ENCODE measurements at places on chromosomes 5 and 9. TPM values are rescaled to one million over a fixed set of nuclear protein-coding genes. Genes with fewer than 3 reads are reported as not detected.

GRCh38 chr9:21434202-21435014 lies 5.8 kb upstream of the IFNA1 start:
- no peak for DNase-seq

DNA sequence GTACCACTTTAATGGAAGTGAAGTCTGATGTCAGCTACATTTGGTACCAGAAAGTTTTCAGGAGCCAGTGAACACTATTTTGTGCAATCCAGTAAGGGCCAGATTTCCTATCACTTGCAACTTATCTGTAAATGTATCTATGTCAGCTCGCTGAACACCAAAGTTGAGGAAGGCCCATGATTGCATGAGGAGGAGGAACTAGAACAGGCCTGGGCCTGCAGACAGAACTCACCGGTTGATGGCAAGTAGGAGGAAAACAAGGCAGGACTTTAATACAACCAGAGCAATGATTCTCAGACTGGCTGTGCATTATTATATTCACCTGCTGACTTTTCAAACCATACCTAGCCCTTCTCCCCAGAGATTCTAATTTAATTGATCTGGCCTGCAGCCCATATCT lies 540.2 kb downstream of the CETN3 start:
- DNase-seq: no peak

GRCh38 chr5:151886546-151887275 lies 37.9 kb downstream of the GLRA1 start:
- no peak for DNase-seq

The PTTG1 gene
- 16.0 TPM for total RNA-seq

- no peak for DNase-seq
These were observed 307.5 kb downstream of the ZNF608 start for GRCh38 chr5:124438903-124439281.

The IFNA16 gene
- not detected for total RNA-seq

GRCh38 chr9:33222031-33222430 lies 17.9 kb upstream of the SPINK4 start:
- DNase-seq: no peak

DNA sequence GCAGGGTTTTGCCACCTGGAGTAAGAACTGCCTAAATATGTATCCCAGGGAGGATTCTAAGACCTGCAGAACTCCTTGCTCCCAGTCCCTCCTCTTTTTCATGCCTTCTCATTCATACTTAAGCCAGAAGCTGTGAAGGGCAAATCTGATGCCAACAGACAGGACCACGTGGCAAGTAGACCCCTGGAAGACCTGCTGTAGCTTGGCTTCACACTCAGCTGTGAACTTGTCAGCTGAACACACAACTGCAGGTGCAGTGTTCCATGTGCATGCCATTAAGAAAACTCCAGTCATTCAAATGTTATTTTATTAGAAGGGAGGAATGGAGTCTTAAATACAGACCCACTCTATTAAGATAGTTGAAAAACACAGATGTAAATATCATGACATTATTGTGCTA lies 79.3 kb upstream of the AGXT2 start:
- DNase-seq: no peak

GRCh38 chr5:137580030-137580429 lies 80.9 kb upstream of the SPOCK1 start:
- DNase-seq: no peak

- DNase-seq: no peak
These were observed 86.9 kb upstream of the PITX1 start for GRCh38 chr5:135120951-135121350.

The ZNF366 gene
- not detected for total RNA-seq

The SLC27A6 gene
- not detected for total RNA-seq

DNA sequence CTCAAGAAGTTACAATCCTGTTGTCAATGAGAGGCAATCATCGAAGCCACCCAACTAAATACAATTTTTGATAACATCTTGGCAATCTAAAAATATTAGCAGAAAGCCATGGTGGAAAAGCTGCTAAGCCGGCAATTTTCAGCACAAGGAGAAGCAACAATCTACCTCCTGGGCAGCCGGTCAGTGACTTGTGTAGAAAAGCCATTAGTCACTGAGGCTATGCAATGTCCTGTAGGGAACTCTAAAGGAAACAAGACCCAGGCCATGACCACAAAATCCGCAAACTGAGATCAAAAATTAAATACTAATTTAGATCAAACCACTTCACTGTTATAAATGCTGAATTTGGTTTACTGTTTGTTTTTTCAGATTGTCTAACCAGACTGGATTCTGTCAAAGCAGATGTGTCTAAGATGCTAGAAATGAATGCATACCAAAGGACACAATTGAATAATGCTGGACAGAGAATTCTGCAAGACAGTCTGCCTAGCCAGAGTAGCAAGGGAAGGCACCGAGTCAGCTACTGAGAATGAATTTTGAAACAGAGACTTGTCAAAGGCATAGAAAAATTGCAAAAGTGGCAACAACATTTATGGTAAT lies 384.8 kb downstream of the PRELID2 start:
- no peak for DNase-seq

DNA sequence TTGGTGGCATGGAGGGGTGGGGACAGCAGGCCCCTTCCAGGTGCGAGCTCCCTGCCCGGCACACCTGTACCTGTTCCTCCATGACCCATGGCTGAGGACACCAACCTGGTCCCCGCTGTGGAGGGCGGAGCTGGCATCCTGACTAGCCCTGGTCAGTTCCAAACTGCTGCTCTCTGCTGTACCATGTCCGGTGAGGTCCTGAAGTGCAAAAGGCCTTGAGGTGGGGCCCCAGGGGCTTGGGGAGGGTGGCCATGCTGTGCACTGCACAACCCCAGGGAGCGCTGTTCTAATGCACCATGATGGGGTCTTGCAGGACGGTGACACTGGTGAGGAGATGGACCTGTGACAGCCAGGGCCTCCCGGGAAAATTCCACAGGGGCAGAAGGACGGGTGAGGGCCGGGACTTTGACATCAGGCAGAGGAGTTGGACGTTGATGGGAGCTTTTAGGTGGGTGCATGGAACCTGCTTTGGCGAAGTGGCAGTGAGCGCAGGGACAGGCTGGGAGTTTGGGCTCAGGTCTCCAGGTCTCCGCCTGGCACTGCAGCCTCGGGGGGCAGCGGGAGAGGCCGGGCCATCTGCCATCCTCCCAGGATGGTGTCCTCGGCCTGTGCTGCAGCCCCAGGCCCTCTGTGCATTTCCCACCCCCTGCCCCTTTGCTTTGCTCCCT lies 38.9 kb downstream of the COL5A1 start:
- no peak for DNase-seq

The SPINK13 gene
- not detected for total RNA-seq

GRCh38 chr5:107565791-107566767 lies 104.7 kb downstream of the EFNA5 start:
- DNase-seq: no peak

The LCN2 gene
- total RNA-seq: not detected

DNA sequence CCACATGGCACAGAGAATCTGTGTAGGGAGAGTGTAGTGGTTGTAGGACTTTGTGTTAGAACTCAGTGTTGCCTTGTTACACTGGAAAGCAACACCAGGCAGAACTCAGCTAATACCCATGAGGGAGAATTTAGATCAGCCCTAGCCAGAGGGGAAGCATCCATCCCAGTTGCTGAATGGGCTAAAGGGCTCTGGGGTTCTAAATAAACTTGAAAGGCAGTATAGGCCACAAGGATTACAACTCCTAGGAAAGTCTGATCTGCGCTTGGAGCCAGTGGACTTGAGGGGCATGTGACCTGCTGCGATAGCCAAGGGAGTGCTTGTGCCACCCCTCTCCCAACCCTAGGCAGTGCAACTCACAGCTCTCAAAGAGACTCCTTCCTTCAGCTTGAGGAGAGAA lies 26.9 kb downstream of the PTGS1 start:
- no peak for DNase-seq

The TRIM36 gene
- total RNA-seq: not detected

The PCDHA8 gene
- not detected for total RNA-seq

DNA sequence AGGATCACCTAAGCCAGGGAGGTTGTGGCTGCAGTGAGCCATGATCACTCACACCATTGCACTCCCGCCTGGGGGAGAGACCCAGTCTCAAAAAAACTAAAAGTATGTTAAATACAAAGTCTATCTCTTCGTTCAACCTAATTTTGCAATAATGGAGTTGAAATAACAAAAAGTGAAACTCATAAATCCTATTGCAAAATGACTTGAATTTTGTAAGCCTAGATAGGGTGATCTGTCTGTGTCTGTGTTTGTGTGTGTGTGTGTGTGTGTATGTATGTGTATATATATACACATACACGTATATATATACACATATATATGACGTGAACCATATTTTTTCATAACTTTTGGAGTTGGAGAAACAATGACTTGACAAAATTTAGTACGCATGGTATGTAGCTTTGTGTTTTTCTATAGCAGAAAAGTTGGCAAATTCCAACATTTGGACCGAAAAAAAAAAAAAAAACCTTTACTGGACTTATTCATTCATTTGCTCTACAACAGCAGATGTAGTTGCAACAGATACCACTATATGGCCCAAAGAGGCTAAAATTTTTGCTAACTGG lies 76.9 kb upstream of the CDH6 start:
- no peak for DNase-seq

The ANKHD1 gene
- total RNA-seq: 223 TPM

DNA sequence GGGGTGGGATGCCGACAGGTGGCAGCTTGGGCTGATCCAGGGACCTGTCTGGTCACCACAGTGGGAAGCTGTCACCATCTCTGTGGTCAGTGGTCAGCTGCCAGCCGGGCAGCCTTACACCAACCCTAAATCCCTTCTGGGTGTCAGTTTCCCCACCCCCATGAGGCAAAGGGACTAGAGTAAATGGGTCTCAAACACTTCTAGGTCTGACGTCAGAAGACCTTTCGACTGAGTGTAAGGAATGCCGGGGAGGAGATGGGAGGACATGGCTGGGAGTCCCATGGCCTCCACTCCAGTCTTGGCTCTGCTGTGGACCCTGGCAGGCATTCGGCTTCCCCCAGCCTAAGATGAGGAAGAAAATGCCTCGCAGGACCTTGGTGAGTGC lies 40.3 kb upstream of the SLC25A51 start:
- DNase-seq: no peak

DNA sequence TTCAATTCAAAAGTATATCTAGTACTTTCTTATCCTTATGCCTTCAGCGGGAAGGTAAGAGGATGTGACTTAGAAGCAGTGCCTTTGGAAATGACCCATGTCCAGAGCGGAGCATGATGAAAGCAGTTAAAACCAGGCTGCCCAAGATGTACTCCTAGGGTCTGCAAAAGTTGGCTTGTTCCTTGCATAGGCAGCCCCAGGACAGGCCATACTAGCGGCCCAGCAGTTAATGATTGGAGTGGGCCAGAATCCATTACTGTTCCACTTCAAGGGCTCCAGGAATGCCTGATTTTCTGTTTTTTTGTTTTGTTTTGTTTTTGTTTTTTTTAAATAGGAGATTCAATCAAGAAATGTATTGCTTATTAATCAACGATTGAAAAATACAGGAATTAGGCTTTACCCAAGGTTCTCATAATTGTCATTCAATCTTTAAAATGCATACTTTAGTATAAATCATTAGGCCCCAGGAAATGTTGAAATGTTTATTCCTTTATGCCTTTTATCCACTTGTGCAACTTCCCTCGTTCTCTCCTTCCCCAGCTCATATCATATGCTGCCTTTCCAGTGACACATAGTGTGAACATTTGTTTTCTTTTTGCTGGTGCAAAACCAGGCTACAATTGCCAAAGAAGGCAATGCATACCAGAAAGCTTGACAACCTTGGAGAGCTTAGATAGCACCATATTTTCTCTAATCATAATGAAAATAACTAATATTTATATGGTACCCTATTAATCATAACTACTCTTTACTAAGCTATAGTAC lies 190.8 kb downstream of the ARHGEF28 start:
- DNase-seq: no peak

- no peak for DNase-seq
These were observed 592.0 kb downstream of the BNC2 start for GRCh38 chr9:16278326-16278999.

GRCh38 chr9:6873857-6874256 lies 116.1 kb downstream of the KDM4C start:
- no peak for DNase-seq

GRCh38 chr9:25917731-25918362 lies 239.6 kb upstream of the TUSC1 start:
- no peak for DNase-seq

DNA sequence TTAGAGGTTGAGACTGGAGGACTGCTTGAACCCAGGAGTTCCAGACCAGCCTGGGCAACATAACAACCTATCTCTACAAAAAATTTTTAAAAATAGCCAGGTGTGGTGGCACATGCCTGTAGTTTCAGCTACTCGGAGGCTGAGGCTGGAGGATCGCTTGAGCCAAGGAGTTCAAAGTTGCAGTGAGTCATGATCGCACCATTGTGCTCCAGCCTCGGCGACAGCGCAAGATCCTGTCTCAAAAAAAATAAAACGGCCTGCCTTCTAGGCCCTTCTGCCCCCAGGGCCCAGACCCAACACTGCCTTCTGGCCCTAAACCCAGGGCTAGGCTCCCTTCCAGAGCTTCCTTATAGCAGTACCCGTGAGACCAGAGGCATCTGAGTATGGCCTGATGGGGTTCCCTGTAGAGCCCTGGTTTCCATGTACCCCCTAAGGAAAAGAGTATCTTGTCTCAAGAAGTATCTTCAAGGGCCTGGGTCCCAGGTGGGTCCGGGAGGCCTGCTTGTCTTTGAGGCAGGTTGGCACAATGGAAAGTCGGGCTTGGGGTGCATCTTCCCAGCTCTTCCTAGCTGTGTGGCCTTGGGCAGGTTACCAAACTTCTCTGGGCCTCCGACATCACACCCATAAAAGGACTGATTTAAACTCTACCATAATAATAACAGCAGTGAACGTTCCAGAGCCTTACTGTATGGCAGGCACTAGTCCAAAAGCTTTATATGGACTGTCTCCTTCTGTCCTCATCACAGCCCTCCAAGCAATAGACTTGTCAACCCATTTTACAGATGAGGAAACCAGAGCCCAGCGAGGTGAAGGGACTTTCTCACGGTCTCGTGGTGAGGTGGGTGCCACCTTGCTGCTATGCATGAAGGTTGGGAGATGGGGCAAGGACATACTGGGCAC lies 9.6 kb downstream of the LRRC8A start:
- DNase-seq: no peak

The SLC35D2 gene
- total RNA-seq: 23.5 TPM

GRCh38 chr5:136075466-136075891 lies 46.7 kb downstream of the TGFBI start:
- no peak for DNase-seq

The DDX4 gene
- total RNA-seq: not detected

The HEMGN gene
- 9.0 TPM for total RNA-seq

Data from T-helper 17 cell (primary cell).